ENCODE measurements at places on chromosomes 12 and 14. TPM values are rescaled to one million over a fixed set of nuclear protein-coding genes. Genes with fewer than 3 reads are reported as not detected.

DNA sequence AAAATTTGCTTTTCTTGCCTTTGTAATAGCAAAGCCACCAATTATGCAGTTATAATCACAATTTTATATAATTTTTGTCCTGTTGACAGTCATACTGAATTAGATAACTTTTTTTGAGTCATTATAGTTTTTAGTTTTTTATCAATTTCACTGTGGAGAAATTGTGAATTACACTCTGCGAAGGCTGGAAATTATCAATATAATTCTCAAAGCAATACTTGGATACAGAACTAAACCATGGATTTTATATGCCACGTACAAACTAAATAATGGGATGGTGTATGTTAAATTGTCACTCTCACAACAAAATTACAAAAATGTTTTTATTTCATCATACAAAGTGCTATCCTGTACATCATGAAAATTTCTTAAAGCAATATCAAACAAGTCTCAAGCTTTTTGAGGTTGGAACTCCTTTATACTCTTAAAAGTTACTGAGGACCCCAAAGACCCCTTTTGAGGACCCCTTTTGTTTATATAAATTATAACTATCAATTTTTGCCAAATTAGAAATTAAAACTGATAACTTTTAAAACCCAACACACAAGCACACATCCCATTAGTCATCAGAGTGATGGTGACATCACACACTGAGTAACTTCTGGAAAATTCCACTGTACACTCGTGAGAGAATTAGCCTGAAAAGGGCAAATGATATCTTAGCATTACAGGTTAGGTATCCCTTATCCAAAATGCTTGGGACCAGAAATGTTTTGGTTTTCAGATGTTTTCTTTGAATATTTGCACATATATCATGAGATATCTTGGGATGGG is 19.8 kb upstream of the AQP2 start:
- H3K27me3 ChIP-seq, result no peaks in the 10 kb centered on the region
- no peak overlapping the region for H3K27ac ChIP-seq
- no peaks in the 10 kb centered on the region for H3K36me3 ChIP-seq

DNA sequence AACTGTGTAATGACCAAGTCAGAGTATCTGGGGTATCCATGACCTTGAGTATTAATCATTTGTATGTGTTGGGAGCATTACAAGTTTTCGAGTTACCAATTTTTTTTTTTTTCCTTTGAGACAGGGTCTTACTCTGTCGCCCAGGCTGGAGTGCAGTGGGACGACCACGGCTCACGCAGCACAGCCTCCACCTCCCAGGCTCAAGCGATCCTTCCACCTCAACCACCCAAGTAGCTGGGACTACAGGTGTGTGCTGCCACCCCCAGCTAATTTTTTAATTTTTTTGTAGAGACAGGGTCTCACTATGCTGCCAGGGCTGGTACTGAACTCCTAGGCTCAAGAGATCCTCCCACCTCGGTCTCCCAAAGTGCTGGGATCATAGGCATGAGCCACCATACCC is 19.7 kb downstream of the SSH1 start:
- peak overlapping the region; percentile 82 for H3K27ac ChIP-seq
- no peak overlapping the region for H3K4me3 ChIP-seq
- H3K27me3 ChIP-seq, result no peaks in the 10 kb centered on the region
- peaks cover 67% of the 10 kb centered on the region for H3K4me1 ChIP-seq
- no peak for DNase-seq

DNA sequence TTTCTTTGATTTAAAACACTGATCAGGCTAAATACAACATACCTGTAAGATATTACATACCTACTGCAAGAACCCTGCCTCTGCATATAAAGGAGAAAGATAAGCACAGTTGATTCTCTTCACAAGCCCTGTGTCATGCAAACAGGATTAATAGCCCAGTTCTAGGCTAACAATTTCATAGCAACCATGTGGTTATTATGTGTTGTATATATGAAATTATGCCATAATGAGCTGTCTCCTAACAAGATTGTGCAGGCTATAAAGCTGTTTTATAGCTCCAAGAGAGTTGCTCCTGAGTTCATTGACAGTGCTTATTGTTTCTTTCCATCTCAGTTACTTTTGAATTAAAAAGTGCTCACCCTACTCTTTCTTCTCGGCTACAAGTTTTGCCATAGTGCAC is 609.3 kb downstream of the DIO2 start:
- H3K27ac ChIP-seq, result no peak overlapping the region
- no peaks in the 10 kb centered on the region for H3K27me3 ChIP-seq
- no peak for DNase-seq
- no peaks in the 10 kb centered on the region for H3K4me1 ChIP-seq

GRCh38 chr12:11827091-11828061 is 177.9 kb downstream of the ETV6 start:
- DNase-seq, result no peak
- H3K27ac ChIP-seq, result no peak overlapping the region
- no peak overlapping the region for H3K4me3 ChIP-seq

GRCh38 chr12:32296567-32296966 is 102.8 kb upstream of the FGD4 start:
- H3K27ac ChIP-seq, result no peak overlapping the region
- H3K4me3 ChIP-seq, result no peak overlapping the region

- peaks cover 24% of the 10 kb centered on the region for H3K4me1 ChIP-seq
- H3K36me3 ChIP-seq, result no peaks in the 10 kb centered on the region
- no peak overlapping the region for H3K4me3 ChIP-seq
- DNase-seq, result no peak
These were observed 47.6 kb downstream of the DCAF5 start for GRCh38 chr14:69105326-69105725.

DNA sequence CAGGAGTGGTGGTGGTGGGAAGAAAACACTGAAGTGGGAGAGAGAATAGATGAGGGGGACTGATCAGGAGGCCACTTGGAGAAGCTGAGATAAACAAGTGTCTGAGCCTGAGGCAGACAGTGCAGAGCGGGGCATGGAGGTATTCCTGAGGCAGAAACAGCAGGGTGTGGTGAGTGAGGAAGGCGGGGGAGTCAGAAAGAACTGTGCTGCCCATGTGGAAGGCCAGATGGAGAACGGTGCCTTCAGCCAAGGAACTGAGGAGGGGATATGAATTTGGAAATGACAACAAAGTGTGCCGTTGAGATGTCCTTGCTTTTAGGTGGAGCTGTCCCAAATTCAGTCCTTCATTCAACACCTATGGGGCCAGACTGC is 13.7 kb downstream of the APPL2 start:
- no peak overlapping the region for H3K27ac ChIP-seq
- no peaks in the 10 kb centered on the region for H3K27me3 ChIP-seq
- H3K36me3 ChIP-seq, result peaks cover 29% of the 10 kb centered on the region

GRCh38 chr12:108104657-108105056 is 24.4 kb upstream of the WSCD2 start:
- no peaks in the 10 kb centered on the region for H3K36me3 ChIP-seq
- DNase-seq, result no peak
- H3K4me3 ChIP-seq, result no peak overlapping the region
- no peaks in the 10 kb centered on the region for H3K27me3 ChIP-seq

DNA sequence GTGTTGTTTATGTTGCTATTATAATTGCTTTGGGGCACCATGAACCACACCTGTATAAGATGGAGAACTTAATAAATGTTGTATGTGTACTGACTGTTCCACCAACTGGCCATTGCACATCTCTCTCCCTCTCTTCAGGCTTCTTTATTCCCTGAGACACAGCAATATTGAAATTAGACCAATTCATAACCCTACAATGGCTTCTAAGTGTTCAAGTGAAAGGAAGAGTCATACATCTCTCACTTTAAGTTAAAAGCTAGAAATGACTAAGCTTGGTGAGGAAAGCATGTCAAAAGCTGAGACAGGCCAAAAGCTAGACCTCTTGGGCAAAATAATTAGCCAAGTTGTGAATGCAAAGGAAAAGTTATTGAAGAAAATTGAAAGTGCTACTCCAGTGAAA is 373.3 kb downstream of the RGS6 start:
- H3K36me3 ChIP-seq, result no peaks in the 10 kb centered on the region
- no peaks in the 10 kb centered on the region for H3K27me3 ChIP-seq
- no peak for DNase-seq
- no peak overlapping the region for H3K4me3 ChIP-seq
- no peaks in the 10 kb centered on the region for H3K4me1 ChIP-seq
- no peak overlapping the region for H3K27ac ChIP-seq

- H3K27me3 ChIP-seq, result no peaks in the 10 kb centered on the region
- DNase-seq, result no peak
- H3K4me3 ChIP-seq, result no peak overlapping the region
- peaks cover 21% of the 10 kb centered on the region for H3K4me1 ChIP-seq
These were observed 2.7 kb upstream of the MAP1LC3B2 start for GRCh38 chr12:116556356-116556952.

DNA sequence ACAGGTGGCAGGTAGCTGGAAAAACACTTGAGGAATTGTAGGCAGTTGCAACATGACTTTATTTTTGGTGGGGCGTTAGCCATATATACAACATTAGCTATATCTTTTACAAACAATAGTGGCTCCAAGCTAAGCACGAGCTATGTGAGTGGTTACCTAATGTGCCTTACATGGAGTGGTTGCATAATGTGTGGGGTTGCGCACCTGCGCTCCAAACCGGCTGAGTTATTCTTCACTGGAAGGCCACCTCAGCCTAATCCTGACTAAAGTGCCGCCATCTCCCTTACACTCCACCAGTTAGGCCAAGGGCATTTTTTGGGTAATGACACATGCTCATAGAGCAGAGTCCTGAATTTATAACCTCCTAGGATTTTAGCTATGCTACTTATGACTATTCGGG is 31.8 kb upstream of the G2E3 start:
- no peak overlapping the region for H3K4me3 ChIP-seq
- H3K27me3 ChIP-seq, result no peaks in the 10 kb centered on the region
- DNase-seq, result no peak
- no peak overlapping the region for H3K27ac ChIP-seq
- H3K4me1 ChIP-seq, result no peaks in the 10 kb centered on the region

- peaks cover 15% of the 10 kb centered on the region for H3K4me1 ChIP-seq
- H3K27ac ChIP-seq, result no peak overlapping the region
- H3K36me3 ChIP-seq, result no peaks in the 10 kb centered on the region
- no peak overlapping the region for H3K4me3 ChIP-seq
These were observed 35.7 kb upstream of the GPR132 start for GRCh38 chr14:105100910-105101309.

GRCh38 chr14:76245097-76245496 is 93.4 kb downstream of the GPATCH2L start:
- H3K4me3 ChIP-seq, result no peak overlapping the region
- no peak for DNase-seq
- H3K27ac ChIP-seq, result no peak overlapping the region
- no peaks in the 10 kb centered on the region for H3K27me3 ChIP-seq
- no peaks in the 10 kb centered on the region for H3K36me3 ChIP-seq
- no peaks in the 10 kb centered on the region for H3K4me1 ChIP-seq

GRCh38 chr12:77847060-77847541 is 16.4 kb downstream of the NAV3 start:
- H3K27ac ChIP-seq, result peak overlapping the region; percentile 34
- no peak overlapping the region for H3K4me3 ChIP-seq
- peaks cover 31% of the 10 kb centered on the region for H3K4me1 ChIP-seq

GRCh38 chr14:61218767-61219166 is 62.4 kb downstream of the TMEM30B start:
- no peak for DNase-seq
- no peaks in the 10 kb centered on the region for H3K36me3 ChIP-seq
- peaks cover 19% of the 10 kb centered on the region for H3K27me3 ChIP-seq
- H3K4me3 ChIP-seq, result no peak overlapping the region
- no peak overlapping the region for H3K27ac ChIP-seq

DNA sequence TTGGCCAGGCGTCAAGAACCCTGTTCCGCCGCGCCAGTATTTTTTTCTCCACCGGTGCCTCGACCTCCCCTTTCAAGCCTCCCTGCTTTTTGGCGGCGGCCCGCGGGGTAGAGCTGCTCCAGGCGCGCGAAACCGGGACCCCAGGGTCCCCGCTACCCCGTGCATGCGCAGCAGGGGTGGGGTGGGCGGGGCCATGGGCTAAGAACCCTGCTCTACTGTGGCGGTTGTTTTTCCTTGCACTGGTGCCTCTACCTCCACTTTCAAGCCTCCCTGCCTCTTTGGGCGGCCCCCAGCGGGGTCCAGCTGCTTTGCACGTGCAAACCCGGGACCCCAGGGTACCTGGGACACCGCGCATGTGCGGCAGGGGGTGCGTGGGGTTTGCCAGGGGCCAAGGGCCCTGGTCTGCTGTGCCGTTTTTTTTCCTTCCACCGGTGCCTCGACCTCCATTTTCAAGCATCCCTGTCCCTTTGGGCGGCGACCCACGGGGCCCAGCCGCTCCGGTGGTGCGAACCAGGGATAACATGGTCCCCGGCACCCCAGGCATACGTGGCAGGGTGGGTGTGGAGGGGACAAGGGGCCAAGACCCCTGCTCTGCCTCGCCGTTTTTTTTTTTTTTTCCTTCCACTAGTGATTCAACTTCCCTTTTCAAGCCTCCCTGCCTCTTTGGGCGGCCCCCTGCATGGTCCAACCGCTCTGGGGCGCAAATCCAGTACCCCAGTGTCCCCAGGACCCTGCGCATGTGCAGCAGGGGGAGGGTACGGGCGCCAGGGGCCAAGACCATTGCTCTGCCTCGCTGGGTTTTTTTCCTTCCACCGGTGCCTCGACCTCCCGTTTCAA is 326.8 kb downstream of the ALG10 start:
- H3K4me3 ChIP-seq, result no peak overlapping the region
- no peaks in the 10 kb centered on the region for H3K27me3 ChIP-seq
- DNase-seq, result no peak

Gene KRT80
- 4.1 TPM for polyA plus RNA-seq

Gene LRIG3
- polyA plus RNA-seq, result 30.9 TPM

Gene P2RX2
- not detected for polyA plus RNA-seq

Data from keratinocyte (primary cell).